ENCODE measurements at places on chromosomes 2 and 18. TPM values are rescaled to one million over a fixed set of nuclear protein-coding genes. Genes with fewer than 3 reads are reported as not detected.

GRCh38 chr2:121501031-121501430 is 29.6 kb upstream of the RNU4ATAC start:
- peaks cover 21% of the 10 kb centered on the region for H3K36me3 ChIP-seq
- H3K27ac ChIP-seq: no peak overlapping the region
- peak; percentile 21 for DNase-seq
- no peaks in the 10 kb centered on the region for H3K4me1 ChIP-seq
- H3K4me3 ChIP-seq: no peak overlapping the region

FAM110C gene
- 0.72 TPM for polyA plus RNA-seq

DNA sequence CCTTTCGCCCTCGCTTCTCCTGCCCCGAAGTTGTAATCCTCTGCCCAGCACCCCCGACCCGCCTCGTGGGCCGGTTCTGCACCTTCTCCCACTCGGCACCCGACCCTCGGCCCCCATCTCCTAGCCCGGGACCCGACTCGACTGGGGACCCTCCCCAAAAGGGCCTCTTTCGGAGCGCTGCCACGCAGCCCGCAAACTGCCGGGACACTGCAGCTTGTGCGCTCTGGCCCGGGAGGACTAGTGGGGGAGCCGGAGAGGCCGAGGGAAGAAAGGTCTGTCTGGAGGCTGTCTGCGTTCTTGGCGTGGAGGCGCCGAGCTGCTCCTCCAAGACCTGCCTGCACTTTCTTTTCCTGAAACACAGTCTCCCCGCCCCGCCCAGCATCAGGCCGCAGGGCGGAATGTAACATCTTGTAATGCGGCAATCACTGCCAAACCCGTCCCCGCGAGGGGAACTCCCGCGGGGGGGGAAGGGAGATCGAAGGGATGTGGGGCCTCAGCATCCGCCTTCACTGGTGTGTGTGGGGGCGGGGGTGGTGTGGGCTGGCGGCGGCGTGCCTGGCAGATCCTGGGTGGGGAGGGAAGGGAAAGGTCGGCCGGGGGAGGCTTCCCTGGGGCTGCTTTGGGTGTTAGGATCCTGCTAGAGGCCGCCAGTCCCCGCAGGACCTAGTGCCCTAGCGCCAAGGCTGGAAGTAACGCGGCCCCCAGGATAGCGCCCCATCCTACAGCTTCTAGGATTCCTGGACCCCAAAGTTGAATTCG is 7.4 kb downstream of the DLX2 start:
- H3K4me3 ChIP-seq: peak overlapping the region; percentile 35
- H3K4me1 ChIP-seq: peaks cover 47% of the 10 kb centered on the region
- DNase-seq: peak; percentile 57
- H3K27me3 ChIP-seq: peaks cover 98% of the 10 kb centered on the region
- no peaks in the 10 kb centered on the region for H3K36me3 ChIP-seq

HOXD4 gene
- polyA plus RNA-seq: 3.4 TPM

DNA sequence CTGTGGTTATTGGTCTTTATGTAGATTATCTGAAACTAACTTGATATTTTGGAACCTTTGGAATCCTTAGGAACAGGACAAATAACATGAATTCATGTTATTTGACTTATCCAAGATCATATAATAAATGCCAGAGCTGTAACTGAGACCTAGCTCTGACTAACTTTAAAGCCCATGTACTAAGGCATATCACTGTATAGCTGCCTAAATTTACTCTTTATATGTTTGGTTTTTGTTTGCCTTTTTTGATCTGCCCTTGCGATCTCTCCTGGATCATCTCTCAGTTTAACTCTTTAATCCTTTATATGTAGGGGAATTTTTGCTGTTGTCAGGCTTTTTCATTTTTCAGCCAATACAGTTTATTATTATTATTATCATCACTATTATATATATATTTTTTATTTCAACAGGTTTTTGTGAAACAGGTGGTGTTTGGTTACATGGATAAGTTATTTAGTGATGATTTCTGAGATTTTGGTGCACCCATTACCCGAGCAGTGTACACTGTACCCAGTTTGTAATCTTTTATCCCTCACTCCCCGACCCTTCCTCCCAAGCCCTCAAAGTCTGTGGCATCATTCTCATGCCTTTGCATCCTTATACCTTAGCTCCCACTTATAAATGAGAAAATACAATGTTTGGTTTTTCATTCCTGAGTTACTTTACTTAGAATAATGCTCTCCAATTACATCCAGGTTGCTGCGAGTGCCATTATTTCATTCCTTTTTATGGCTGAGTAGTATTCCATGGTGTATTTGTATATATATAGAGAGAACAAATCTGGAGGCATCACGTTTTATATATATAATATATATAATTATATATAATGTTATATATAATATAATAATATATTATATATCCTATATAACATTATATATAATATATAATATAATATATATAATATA is 48.9 kb downstream of the APLF start:
- no peak overlapping the region for H3K27ac ChIP-seq
- H3K4me3 ChIP-seq: no peak overlapping the region
- DNase-seq: no peak
- no peaks in the 10 kb centered on the region for H3K27me3 ChIP-seq
- H3K4me1 ChIP-seq: no peaks in the 10 kb centered on the region
- no peaks in the 10 kb centered on the region for H3K36me3 ChIP-seq

- no peak overlapping the region for H3K27ac ChIP-seq
- no peaks in the 10 kb centered on the region for H3K36me3 ChIP-seq
- DNase-seq: no peak
- no peak overlapping the region for H3K4me3 ChIP-seq
- no peaks in the 10 kb centered on the region for H3K4me1 ChIP-seq
- no peaks in the 10 kb centered on the region for H3K27me3 ChIP-seq
These were observed 16.9 kb downstream of the LCT start for GRCh38 chr2:135820003-135820618.

DNA sequence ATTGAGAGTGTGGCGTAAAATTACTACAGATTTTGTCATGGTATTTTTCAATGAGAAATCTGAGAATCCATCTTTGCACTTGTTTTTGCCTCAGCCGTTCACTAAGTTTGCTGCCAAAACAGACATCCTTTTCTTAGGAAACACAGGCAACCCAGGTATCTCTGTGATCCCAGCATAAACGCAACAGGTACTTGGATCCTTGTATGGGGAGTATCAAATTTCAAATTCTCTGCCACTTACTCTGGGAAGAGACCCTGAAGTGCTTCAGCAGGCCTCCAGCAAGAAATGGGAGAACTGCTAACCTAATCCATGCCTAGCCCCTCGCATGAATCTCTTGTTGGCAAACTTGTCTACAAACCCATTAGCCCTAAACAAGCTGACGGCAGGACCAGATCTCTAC is 83.1 kb downstream of the BCL11A start:
- no peak for DNase-seq
- no peak overlapping the region for H3K4me3 ChIP-seq
- peaks cover 3% of the 10 kb centered on the region for H3K4me1 ChIP-seq
- no peaks in the 10 kb centered on the region for H3K36me3 ChIP-seq

- DNase-seq: no peak
- H3K4me1 ChIP-seq: peaks cover 28% of the 10 kb centered on the region
- no peak overlapping the region for H3K27ac ChIP-seq
- no peak overlapping the region for H3K4me3 ChIP-seq
- no peaks in the 10 kb centered on the region for H3K27me3 ChIP-seq
- H3K36me3 ChIP-seq: no peaks in the 10 kb centered on the region
These were observed 67.4 kb upstream of the HS6ST1 start for GRCh38 chr2:128386066-128386465.
